ENCODE measurements at places on chromosomes 3 and 15.

GRCh38 chr3:179613807-179614206 is 9.2 kb downstream of the NDUFB5 start:
- DNase-seq, result no peak

DNA sequence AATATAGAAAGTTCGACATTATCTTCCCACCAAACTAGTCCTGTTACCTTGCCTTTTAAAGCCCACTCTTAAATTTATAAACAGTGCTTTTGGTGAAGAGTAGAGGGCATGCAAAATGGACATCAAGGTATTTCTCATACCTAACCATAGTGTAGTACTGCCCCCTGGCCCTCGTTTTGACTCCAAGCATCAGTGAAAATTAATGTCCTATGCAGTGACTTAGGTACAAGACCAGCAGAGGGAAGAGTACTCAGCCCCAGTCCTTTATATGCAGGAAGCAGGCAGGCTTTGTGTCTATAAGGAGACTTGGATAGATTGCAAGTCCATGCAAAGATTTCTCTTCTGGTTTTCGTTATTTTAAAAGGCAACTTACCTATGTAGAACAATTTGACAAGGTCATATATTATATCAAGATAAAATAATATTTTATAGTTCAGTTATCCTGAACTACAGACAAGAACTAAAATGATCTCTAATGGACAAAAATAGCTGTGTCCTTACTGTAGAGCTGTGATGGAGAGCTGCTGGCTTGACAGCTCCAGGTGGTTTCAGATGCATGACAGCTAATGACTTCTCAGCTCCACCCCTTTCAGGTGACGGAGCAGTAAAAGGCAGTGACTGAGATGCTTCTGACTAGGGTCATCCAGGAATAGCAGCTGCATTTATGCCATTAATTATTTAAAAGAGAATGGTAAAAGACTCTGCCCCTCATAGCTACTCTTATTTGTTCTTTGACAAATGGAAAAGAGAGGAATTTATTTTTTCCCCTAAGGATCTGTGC is 646.1 kb downstream of the SQOR start:
- DNase-seq, result peak; percentile 36

GRCh38 chr15:57109005-57109404 is 190.6 kb downstream of the TCF12 start:
- DNase-seq, result no peak

DNA sequence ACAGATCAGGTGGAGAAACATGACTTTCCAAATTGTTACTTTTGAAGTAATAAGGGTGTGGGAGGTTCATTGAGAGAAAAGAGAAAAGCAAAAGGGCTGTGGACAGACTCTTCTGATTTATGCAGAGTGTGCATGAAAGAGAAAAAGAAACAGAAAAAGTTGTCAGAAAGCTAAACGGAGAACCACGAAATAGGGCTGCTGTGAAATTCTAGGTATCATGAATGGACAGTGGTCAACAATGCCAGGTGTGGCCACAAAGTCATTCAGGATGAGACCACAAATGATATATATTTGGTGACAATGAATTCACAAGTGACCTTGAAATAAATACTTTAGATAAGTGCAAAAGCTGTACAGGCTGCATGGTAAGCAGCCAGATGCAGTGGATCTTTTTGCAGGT is 170.1 kb downstream of the IL5RA start:
- DNase-seq, result no peak

- DNase-seq, result no peak
Measured at GRCh38 chr15:54312528-54312927, 334.3 kb downstream of the UNC13C start.

- peak; percentile 80 for DNase-seq
Measured at GRCh38 chr3:15268033-15268631, 62.1 kb downstream of the CAPN7 start.

DNA sequence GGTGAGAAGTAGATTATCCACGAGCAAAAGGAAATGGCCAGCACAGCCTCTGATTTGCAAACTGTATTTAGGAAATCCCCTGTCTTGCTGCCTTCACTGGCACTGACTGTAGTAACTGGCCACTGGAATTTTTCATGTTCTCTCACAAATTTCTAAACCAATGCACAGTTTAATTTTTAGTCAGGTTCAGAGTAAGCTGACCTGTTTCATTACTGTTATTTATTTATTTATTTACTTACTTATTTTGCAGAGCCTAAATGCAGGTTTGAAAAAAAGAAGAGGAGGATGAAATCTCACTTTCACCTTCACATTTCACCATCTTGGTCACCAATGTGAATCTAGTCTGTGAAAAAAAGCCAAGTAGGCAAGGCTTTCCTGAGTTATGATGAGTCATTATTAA is 291.0 kb downstream of the PLOD2 start:
- no peak for DNase-seq

GRCh38 chr3:70970171-70970570 is 613.4 kb downstream of the FOXP1 start:
- no peak for DNase-seq

GRCh38 chr3:30641416-30642251 is 35.2 kb downstream of the TGFBR2 start:
- no peak for DNase-seq

GRCh38 chr3:194893121-194893987 is 207.7 kb downstream of the FAM43A start:
- no peak for DNase-seq

DNA sequence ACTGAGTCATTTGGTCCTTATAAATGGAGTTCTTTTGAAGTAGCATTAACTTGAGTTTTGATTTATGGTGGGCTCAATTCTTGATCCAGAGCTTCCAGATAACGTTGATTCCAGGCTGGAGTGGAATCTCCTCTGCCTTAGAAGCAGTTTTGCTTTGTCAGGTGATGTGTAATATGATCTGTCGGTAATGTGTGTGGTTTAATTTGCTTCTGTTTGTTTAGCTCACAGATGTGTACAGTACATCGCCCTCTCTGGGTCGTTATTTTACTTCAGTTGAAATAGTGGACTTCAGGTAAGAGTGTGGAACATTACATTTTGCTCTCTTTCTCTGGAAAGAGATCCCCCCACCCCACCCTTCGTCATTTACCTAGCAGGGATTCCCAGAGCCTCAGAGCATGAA is 23.1 kb downstream of the C3orf52 start:
- no peak for DNase-seq

DNA sequence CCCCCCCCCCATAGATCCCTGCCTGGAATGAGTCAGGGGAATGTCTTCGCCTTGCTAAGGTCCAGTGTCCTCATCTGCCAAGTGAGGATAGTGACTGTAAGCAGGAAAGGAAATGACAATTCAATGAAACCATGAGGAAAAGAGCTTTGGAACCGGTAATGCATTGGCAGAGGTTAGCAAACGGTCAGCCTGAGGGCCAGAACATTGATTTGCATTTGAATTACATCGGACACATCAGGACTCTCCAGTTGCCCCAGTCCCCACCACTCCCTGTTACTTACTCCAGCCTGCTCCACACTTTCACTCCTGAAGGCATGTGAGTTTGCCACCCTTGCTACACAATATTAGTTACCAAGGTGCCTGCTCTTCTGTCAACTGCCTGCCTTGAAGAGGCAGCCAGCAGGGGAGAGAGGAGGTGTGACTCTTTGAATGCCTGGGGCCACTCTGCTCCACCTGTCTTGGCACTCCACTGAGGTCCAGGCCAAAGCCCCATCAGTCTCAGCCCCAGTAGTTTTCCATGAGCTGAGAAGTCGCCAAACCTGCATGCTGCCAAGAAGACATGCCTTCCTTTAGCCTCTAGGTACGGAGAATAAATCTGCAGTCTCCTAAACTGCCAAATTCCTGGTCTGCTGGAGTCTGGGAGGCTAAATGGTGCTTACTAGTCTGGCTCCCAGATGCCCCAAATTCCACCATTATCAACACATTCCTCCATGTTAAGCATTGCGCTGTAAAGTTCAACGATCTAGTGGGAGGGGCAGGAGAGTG is 191.7 kb upstream of the TLE3 start:
- DNase-seq, result no peak

DNA sequence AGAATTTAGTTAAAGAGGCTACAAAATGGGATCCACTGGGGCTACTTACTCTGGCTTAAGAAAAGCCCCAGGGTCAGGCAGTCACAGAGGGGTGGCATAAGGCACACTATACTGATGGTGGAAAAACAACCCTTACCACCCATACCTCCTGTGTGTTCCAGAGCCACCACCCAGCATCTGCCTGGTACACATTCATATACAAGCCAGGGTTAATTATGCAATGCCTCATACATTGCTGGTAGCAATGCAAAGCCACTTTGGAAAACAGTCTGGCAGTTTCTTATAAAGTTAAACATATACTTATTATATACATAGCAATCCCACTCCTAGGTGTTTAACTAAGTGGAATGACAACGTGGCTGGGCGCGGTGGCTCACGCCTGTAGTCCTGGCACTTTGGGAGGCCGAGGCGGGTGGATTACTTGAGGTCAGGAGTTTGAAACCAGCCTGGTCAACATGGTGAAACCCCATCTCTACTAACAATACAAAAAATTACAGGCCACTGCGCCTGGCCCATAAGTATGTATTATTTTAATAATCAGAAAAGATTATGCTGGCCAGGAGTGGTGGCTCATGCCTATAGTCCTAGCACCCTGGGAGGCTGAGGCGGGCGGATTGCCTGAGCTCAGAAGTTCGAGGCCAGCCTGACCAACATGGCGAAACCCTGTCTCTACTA is 15.2 kb upstream of the NCKIPSD start:
- no peak for DNase-seq

DNA sequence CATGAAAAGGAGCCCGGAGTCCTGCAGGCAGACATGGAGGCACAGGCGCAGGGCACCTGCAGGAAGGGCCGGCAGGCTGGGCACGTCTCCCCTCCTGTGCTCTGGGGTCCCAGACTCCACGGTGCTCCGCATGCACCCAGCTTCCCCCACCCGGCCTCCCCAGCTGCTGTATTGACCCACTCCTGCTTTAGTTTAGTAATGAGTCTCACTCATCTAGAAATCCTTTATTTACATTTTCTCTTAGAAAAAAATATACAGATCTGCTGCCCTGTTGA is 8.5 kb downstream of the MESP2 start:
- no peak for DNase-seq

DNA sequence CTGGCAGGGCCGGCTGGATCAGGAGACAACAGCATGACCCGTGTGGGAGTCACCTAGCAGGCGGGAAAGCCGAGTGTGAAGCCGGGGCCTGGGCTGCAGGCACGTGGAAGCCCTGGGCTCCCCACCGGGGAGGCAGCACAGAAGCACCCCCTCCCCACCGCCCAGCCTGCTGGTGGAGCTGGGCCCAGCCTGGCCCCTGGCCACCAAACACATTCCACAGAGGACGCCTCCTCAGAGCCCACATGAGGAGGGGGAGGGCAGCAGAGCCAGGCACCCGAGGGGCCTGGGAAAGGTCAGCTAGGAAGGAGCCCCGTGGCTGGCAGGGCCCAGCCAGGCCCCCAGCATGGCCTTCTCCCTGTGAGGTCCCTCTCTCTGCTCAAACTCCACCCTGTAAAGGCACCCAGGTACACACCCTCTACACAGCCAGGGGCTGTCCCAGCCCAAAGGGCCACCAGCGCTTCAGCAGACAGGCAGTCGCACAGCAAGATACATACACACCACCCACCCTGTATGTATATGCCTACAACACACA is 4.5 kb downstream of the PLXNB1 start:
- DNase-seq, result peak; percentile 62

- DNase-seq, result peak; percentile 83
Measured at GRCh38 chr3:8987645-8988383, 24.5 kb upstream of the RAD18 start.

- peak; percentile 71 for DNase-seq
Measured at GRCh38 chr3:50275141-50275995, 3.5 kb upstream of the LSMEM2 start.

DNA sequence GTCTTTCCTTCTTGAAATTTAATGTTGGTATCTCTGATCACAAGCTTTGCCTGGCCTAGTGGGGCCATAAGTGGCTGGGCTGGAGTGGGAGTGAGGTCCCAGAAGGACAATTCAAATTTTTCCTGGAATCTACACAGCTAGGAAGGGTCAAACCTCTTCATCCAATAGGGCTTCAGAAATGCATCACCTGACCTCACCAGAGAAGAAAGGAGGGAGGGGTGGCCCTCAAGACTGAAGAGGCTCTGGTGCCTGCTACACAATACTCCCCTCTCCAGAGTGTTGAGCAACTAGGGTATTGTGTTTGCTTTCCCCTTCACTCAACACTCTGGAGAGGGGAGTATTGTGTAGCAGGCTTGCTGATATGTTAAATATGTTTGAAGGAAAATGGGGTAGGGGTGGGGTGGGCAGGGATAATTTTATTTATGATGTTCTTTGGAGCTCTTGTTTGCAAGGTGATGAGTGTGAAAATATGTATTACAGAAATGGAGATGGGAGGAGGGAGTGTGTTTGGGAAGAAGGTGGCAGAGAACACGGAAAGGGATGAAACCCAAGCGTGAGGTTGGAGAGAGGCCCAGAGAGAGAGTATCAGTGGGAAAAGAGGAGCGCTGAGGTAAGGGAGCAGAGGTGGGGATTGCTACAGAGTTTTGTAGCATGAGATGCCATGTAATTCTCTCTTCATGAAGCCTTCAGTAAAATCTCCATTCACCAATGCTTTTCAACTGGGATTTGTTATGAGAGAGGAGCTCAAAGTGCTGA is 5.7 kb upstream of the KLHL24 start:
- DNase-seq, result no peak

GRCh38 chr15:93073465-93073952 is 15.5 kb downstream of the RGMA start:
- no peak for DNase-seq

DNA sequence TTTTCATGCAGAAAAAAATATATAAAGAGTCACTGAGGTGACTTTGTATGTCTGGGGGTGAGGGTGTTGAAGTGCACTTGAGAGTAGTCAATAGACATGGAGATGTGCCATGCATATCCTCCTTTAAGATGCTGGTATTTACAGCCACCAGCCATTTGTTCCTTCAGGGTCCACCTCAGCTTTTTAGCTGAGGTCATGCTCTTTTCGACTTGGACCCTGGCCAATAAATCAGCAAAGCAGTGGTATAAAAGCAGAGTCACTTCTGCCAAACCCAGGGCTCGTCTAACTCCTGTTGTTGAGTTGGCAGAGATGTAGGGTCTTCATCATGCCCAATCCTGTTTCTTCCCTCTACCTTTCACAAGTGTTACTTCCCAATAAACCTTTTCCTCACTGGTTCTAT is 75.1 kb upstream of the OSTN start:
- no peak for DNase-seq

- DNase-seq, result no peak
Measured at GRCh38 chr3:174132006-174132405, 727.1 kb upstream of the NAALADL2 start.

DNA sequence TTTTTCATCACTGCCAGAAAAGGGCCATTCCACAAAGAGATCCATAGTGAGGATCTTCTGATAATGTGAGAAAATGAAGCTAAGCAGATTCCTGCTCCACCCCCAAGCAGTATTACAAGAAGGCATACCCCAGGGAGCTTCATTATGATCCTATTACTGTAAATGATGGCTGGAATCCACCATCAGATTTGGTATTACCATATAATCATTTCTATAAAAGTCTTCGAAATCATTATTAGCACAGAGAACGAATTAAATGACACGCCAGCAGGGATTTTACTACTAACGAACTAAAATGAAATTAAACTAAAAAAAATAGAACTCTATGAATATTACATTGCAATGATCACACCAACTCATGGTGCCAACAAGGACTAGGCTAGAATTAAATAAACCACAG is 24.4 kb downstream of the TRIM42 start:
- no peak for DNase-seq

All from retina (tissue), 1 donor.